ENCODE measurements at places on chromosomes 5 and 9. TPM values are rescaled to one million over a fixed set of nuclear protein-coding genes. Genes with fewer than 3 reads are reported as not detected.

The TRIP13 gene
- total RNA-seq: 1.7 TPM

The SERF1B gene
- 23.5 TPM for total RNA-seq

The SEMA6A gene
- 37.9 TPM for total RNA-seq

The NAIP gene
- total RNA-seq: 122 TPM

The AGXT2 gene
- total RNA-seq: not detected

The PCDHB3 gene
- 0.81 TPM for total RNA-seq

The C9 gene
- not detected for total RNA-seq

The C9orf50 gene
- not detected for total RNA-seq

The KCNT1 gene
- not detected for total RNA-seq

The TAF11L5 gene
- not detected for total RNA-seq

DNA sequence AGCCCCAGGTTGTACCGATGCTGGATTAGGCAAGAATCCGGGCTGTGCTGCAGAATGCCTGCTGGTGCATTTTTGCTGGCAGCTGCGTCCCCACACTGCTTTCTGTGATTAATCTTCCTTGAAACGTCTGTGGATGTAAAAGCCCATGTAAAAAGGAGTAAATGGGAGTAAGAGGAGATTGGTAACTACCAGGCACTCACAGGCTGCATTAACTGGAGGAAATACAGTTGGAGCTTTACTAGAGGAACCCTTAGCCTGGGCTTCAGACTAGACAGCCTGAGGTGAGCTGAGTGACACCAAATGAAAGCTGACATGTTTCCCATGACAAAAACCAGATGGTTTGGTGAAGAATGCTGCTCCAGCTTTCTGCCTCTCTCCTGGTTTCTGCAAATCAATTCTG lies 190.4 kb upstream of the GAS1 start:
- H3K27ac ChIP-seq: no peak overlapping the region
- H3K27me3 ChIP-seq: no peaks in the 10 kb centered on the region
- H3K36me3 ChIP-seq: no peaks in the 10 kb centered on the region
- H3K4me3 ChIP-seq: no peak overlapping the region
- no peaks in the 10 kb centered on the region for H3K4me1 ChIP-seq
- DNase-seq: no peak

- no peaks in the 10 kb centered on the region for H3K27me3 ChIP-seq
- peak overlapping the region; percentile 20 for H3K27ac ChIP-seq
- DNase-seq: no peak
- peaks cover 28% of the 10 kb centered on the region for H3K4me1 ChIP-seq
- no peak overlapping the region for H3K4me3 ChIP-seq
Measured at GRCh38 chr9:94824913-94825610, 98.6 kb downstream of the AOPEP start.

GRCh38 chr9:96116275-96117064 lies 185.5 kb downstream of the HSD17B3 start:
- no peaks in the 10 kb centered on the region for H3K4me1 ChIP-seq
- DNase-seq: no peak
- H3K36me3 ChIP-seq: no peaks in the 10 kb centered on the region
- no peak overlapping the region for H3K4me3 ChIP-seq

DNA sequence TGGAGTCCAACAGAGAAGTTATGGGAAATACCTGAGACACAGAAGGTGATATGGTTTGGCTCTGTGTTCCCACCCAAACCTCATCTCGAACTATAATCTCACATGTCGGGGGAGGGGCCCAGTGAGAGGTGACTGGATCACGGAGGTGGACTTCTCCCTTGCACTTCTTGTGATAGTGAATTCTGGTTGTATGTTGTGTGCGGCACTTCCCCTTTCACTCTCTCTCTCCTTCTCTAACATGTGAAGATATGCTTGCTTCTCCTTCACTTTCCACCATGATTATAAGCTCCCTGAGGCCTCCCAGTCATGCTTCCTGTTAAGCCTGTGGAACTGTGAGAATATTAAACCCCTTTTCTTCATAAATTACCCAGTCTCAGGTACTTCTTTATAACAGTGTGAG lies 96.1 kb downstream of the TMEM232 start:
- H3K36me3 ChIP-seq: no peaks in the 10 kb centered on the region
- no peaks in the 10 kb centered on the region for H3K4me1 ChIP-seq
- DNase-seq: no peak

- H3K4me1 ChIP-seq: peaks cover 33% of the 10 kb centered on the region
- H3K27me3 ChIP-seq: no peaks in the 10 kb centered on the region
- no peaks in the 10 kb centered on the region for H3K36me3 ChIP-seq
Measured at GRCh38 chr9:127927201-127927987, 3.2 kb downstream of the PIP5KL1 start.

- H3K27me3 ChIP-seq: no peaks in the 10 kb centered on the region
- H3K36me3 ChIP-seq: peaks cover 7% of the 10 kb centered on the region
- H3K4me1 ChIP-seq: peaks cover 8% of the 10 kb centered on the region
- no peak overlapping the region for H3K27ac ChIP-seq
- no peak for DNase-seq
Measured at GRCh38 chr9:87685441-87685840, 40.5 kb upstream of the CTSL start.

GRCh38 chr9:96581786-96582185 lies 37.9 kb downstream of the CDC14B start:
- H3K36me3 ChIP-seq: no peaks in the 10 kb centered on the region
- H3K4me1 ChIP-seq: no peaks in the 10 kb centered on the region

- H3K27ac ChIP-seq: no peak overlapping the region
- peaks cover 6% of the 10 kb centered on the region for H3K4me1 ChIP-seq
- no peak for DNase-seq
- H3K27me3 ChIP-seq: no peaks in the 10 kb centered on the region
Measured at GRCh38 chr9:127418037-127418471, 6.1 kb upstream of the ZNF79 start.

GRCh38 chr5:74391410-74391809 lies 249.1 kb downstream of the ENC1 start:
- no peaks in the 10 kb centered on the region for H3K4me1 ChIP-seq
- no peaks in the 10 kb centered on the region for H3K27me3 ChIP-seq

DNA sequence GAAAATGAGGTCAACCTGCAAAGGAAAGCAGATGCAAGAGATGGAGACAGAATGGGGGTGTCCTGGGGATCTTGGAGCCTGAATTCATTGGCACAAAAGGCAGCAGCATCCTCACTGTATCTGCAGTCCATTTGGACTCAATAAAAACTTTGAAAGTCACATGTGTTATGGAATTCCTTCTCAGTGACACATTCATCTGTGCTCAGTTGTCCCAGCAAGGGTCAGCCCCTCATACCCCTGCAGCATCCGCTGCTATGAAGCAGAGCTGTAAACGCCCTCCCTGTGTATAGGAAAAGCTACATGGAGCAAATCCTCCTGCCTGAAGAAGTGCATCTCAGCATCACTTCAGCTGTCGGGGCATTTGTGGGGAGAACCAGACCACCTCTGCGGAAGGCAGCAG lies 14.5 kb upstream of the RARS1 start:
- no peak overlapping the region for H3K4me3 ChIP-seq
- H3K4me1 ChIP-seq: no peaks in the 10 kb centered on the region
- no peaks in the 10 kb centered on the region for H3K27me3 ChIP-seq
- no peak for DNase-seq
- H3K36me3 ChIP-seq: peaks cover 12% of the 10 kb centered on the region

DNA sequence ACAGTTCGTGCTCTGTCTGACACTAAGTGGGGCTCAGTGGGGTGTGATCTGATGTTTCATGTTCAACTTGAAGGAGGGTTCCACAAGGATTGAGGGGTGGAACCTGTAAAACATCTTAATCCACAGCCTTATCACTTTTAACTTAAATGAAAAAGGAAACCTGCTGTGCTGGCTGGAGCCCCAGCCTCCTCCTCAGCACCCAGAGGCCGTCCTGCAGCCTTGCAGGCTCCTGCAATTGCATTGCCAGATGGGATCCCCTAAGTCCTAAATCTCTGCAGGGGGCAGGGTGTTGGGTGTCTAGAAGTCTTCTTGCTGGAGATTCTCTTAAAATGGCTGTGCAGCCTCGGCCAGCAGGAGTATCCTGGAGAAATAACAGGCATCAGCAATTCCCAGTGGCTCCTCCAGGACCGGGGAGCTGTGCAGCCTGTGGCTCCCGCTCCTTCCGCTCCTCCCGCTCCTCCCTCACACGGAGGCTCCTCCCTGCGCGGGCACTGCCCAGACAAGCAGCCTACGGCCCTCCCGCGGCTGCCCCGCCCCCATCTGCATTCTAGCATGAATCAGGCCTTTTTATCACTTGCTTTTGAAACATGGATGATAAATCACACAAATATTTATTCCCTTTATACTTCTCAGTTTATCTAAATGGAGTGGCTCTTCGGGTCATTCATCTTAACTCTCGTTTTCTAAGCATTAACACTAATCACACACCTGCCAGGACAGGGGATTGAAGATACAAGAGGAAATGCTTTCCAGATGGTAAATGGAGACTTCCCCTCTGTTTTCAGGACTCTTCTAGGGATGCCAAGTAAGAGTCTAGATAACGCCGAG lies 131.0 kb downstream of the ADAMTS16 start:
- peak; percentile 65 for DNase-seq
- H3K27me3 ChIP-seq: no peaks in the 10 kb centered on the region
- no peaks in the 10 kb centered on the region for H3K36me3 ChIP-seq
- peaks cover 4% of the 10 kb centered on the region for H3K4me1 ChIP-seq

DNA sequence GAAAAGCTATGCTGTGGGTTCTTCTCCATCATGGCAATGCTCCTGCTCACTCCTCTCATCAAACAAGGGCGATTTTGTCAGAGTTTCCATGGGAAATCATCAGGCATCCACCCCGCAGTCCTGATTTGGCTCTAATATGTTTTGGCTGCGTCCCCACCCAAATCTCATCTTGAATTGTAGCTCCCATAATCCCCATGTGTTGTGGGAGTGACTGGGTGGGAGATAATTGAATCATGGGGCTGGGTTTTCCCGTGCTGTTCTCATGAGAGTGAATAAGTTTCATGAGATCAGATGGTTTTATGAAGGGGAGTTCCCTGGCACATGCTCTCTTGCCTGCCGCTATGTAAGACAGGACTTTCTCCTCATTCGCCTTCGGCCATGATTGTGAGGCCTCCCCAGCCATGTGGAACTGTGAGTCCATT lies 163.8 kb downstream of the GADD45G start:
- no peaks in the 10 kb centered on the region for H3K4me1 ChIP-seq
- H3K27me3 ChIP-seq: no peaks in the 10 kb centered on the region
- H3K4me3 ChIP-seq: no peak overlapping the region

GRCh38 chr9:90288275-90288639 lies 354.4 kb downstream of the DIRAS2 start:
- DNase-seq: no peak
- no peaks in the 10 kb centered on the region for H3K27me3 ChIP-seq
- no peaks in the 10 kb centered on the region for H3K4me1 ChIP-seq
